Hepatocyte (in vitro differentiated cells): ENCODE measurements at places on chromosomes 5 and 9. TPM values are rescaled to one million over a fixed set of nuclear protein-coding genes. Genes with fewer than 3 reads are reported as not detected.

DNA sequence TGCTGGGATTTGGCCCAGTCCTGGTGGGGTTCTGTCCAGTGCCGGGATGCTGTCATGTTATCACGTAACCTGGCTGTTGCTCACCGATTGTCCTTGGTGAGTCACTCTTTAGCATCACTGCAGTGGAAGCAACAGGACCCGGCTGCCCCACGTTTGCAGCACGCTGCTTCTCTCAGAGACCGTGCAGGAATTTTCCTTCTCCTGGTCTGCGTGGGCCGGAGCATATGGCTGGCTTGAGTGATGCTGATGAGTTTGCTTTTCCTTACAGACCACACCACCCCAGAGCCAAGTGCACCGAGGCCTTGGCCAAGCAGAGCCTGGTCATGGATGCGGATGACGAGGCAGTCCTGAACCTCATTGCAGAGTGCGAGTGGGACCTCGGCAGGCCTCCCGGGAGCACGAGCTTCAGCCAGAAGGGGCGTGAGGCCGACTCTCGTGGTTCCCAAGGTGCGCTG lies 21.4 kb downstream of the CEP72 start:
- DNase-seq: no peak

DNA sequence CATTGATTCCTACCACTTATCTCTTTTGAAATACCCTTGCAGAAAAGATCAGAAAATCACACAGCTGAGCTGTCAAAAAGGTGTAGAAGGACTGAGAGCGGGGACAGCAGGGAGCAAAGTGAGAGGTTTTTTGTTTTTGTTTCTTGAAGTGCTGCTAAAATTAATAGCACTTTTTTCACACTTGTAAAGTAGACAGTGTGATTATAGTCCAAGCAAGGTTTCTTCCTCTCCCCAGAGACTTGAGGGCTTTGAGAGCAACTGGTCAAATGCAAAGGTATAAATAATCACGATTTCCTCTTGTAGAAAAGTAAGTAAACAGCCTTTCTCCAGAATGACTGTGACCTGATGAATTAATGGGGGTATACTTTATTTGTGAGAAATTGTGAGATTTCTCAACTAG lies 326.9 kb downstream of the ZNF608 start:
- no peak for DNase-seq

GRCh38 chr5:78679905-78680304 lies 31.3 kb upstream of the LHFPL2 start:
- DNase-seq: no peak

DNA sequence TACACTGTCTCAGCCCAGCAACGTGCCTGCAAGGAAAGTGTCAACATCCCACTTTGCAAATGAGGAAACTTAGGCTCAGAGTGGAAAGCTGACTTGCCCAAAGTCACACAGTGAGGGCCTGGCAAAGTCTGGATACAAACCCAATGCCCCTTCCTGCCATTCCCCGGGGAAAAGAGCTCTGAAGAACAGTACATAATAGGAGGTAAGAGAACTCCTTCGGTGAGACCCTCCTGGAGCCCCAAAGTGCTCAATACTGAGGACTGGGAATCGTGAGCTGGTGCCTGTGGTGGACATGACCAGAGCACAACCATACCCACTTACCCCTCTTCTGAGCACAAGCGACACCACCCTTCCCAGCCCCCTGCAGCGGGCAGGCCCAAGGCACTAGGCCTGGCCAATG lies 13.4 kb upstream of the CPLX2 start:
- DNase-seq: no peak

DNA sequence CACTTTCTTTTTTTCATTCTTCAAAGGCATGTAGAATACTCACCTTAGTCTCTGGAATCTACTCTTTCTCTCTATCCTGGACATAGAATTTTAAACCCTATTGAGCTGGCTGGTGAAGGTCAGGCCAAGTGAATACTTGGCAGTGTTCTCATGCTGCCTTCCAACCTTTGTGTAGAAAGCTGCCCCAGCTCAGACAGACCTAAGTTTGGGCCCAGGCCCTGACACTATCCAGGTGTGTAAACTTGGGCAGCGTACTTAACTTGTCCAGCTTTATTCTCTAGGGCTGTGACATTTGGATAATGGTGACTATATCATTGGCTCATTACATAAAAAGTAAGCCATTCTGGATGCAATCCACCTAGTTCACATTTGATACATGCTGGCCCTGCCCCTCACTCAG lies 298.3 kb downstream of the IRX1 start:
- no peak for DNase-seq

DNA sequence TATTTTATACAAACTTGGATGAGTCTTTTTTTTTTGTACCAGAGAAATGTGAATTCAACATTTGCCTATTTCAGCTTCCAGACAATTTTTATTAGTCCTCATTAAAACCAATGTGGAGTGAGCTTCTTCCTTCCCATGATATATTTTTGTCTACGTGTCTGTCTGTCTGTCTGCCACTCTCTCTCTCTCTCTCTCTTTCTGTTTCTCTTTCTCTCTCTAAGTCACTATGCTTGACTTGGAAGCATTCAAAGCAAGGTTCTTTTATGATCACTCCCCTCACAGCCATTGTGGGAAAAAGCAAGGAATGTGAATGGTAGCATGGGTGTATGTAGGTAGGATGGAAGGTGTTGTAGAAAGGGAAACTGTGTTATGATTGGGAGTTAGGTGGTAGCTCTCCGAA lies 80.2 kb downstream of the SNCAIP start:
- no peak for DNase-seq

DNA sequence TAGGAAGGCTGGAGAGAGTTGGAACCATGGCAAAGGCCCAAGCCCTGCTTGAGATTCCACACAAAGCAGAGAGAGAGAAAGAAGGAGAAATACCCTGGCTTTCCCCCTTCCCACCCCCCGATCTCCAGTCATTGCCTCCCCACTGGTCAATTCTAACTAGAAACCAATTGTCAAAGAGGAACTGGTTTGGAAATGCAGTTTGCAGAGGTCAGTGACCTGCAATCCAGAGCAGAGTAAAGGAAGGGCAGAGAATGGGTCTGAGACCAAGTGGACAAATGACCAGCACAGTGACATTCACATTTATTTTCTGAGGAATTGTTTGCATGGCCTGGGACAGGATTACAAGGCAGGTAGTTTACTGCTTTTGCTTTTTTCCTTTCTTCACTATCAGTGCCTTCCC lies 37.5 kb upstream of the ZFYVE16 start:
- no peak for DNase-seq

DNA sequence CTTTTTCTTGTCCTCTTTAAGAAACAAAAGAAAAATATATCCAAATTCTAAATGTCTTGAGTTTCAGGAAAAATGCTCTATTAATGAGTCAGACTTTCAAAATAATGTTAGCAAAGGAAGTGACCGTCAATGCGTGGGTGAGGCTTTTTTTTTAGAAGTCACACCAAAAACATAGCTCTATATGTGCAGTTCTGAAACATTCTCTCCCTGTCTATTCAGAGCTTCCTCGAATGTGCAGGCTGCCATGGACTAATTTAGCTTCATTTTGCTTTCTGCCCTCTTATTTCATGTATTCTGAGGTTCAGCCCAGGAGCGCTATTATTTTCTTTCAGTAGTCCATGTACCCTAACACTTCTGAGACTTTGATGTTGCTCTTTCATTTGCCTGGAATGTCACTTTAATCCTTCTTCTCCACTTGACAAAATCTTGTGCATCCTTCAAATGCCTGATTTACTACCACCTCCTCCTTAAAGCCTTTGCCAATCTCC lies 72.5 kb upstream of the RASA1 start:
- DNase-seq: no peak

DNA sequence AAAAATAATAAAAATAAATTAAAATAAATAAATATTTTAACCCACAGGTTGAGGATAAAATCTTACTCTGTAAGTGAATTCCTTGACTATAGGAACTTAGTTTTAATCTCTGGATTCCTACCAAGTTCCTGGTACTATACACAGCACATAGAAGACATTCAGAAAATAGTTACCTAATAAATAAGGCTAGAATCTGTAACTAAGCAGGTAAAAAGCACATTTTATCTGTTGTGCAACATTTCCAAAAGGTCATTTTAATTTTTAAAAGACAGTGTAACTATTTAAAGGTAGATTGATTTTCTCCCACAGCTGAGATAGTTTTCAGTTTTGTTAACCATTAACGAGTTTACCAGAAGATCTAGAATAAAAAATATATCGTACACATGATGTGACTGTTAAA lies 47.8 kb downstream of the MLANA start:
- DNase-seq: no peak

DNA sequence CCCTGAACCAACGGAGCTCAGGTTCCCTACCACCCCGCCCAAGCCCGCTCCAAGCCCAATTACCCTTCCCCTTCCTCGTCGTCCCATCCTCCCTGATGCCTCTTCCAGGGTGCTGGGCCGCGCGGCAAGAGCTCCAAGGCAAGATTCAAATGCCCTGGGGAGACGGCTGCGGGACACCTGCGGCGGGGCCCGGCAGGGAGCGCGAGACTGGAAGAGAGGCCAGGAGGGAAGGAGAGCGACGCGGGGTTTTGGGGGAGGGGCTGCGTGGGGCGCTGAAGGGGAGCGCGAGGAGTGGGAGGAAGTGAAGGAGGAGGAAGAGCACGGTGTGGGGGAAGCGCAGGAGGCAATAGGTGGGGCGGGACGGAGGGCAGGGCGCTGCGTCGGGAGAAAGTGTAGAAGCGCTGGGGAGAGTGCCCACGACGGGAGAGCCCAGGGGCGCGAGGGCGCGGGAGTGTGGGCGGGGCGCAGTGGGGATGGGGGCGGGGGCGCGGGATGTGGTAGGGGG lies 975 bp upstream of the NXNL2 start:
- peak; percentile 73 for DNase-seq

- DNase-seq: no peak
Measured at GRCh38 chr5:79793722-79794121, 104.1 kb downstream of the CMYA5 start.

GRCh38 chr9:89312222-89312571 lies 1.2 kb downstream of the CKS2 start:
- DNase-seq: peak; percentile 28

GRCh38 chr9:1839909-1840308 lies 175.2 kb upstream of the SMARCA2 start:
- no peak for DNase-seq

DNA sequence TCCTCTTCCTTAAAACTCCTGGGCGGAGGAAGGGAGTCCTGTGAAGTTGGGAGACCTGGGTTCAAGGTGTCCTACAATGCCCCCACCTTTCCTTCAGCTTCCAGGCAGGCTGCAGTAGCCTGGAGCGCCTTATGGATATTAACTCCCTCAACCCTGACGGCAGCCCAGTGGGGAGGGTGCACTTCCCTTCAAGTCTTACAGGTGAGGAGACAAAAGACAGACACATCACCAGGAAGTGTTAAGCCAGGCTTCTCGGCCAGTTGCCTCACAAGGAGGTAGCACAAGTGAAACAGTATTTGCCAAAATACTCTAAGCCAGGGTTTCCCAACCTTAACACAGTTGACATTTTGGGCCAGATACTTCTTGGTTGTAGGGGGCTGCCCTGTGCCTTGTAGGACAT lies 4.2 kb downstream of the TRIM7 start:
- no peak for DNase-seq

- DNase-seq: no peak
Measured at GRCh38 chr9:81183761-81184160, 505.6 kb downstream of the TLE1 start.

FOXD4L4 gene
- 0.16 and 0.19 TPM in 2 replicates for polyA plus RNA-seq

SET gene
- 213 and 217 TPM in 2 replicates for polyA plus RNA-seq

PELO gene
- polyA plus RNA-seq: 27.0 and 28.2 TPM in 2 replicates

SPATA31A3 gene
- polyA plus RNA-seq: not detected in 2 replicates

GKAP1 gene
- polyA plus RNA-seq: 5.0 and 8.8 TPM in 2 replicates

CNTFR gene
- 7.0 and 7.5 TPM in 2 replicates for polyA plus RNA-seq

OR1J2 gene
- not detected in 2 replicates for polyA plus RNA-seq

FAF2 gene
- 43.0 and 47.3 TPM in 2 replicates for polyA plus RNA-seq

PCDHGA11 gene
- 1.8 TPM in 2 replicates for polyA plus RNA-seq

ADAMTS13 gene
- 6.5 and 11.4 TPM in 2 replicates for polyA plus RNA-seq
